ENCODE measurements at places on chromosomes 13 and 19. TPM values are rescaled to one million over a fixed set of nuclear protein-coding genes. Genes with fewer than 3 reads are reported as not detected.

The AKAP8 gene
- total RNA-seq, result 17.5 TPM

The EDDM13 gene
- not detected for total RNA-seq

The MED29 gene
- total RNA-seq, result 20.9 TPM

The INSL3 gene
- total RNA-seq, result not detected

The LILRB3 gene
- total RNA-seq, result not detected

The ZNF835 gene
- not detected for total RNA-seq

The ZNF701 gene
- 6.3 TPM for total RNA-seq

The SACS gene
- total RNA-seq, result 36.2 TPM

GRCh38 chr19:45125975-45126493 is 33.1 kb downstream of the PPP1R37 start:
- peak; percentile 35 for DNase-seq

- DNase-seq, result peak; percentile 87
Observed at GRCh38 chr19:12156223-12157058, at the start of gene ZNF625. Gene ZNF625 (minus strand): TSS chr19:12156734. CDS start chr19:12156558, 176 bp downstream.

GRCh38 chr19:530134-531008 is 1.2 kb upstream of the CDC34 start:
- DNase-seq, result no peak

DNA sequence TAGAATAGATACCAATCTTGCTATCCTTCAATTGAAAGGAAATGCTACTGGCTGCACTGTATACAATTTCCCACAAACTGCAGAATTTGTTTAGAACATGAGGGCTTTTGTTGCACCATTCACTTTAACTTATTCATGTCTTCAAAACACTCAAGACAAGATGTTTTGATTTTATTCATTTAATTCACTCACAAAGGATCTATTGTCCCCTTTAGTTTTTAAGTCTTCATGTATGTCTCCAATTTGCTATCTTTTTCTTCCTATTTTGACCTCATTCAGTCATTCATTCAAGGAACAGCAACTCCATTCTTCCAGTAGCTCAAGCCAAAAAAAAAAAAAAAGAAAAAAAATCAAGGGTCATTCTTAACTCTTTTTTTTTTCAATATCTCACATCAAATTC is 130.6 kb upstream of the SOX21 start:
- no peak for DNase-seq

DNA sequence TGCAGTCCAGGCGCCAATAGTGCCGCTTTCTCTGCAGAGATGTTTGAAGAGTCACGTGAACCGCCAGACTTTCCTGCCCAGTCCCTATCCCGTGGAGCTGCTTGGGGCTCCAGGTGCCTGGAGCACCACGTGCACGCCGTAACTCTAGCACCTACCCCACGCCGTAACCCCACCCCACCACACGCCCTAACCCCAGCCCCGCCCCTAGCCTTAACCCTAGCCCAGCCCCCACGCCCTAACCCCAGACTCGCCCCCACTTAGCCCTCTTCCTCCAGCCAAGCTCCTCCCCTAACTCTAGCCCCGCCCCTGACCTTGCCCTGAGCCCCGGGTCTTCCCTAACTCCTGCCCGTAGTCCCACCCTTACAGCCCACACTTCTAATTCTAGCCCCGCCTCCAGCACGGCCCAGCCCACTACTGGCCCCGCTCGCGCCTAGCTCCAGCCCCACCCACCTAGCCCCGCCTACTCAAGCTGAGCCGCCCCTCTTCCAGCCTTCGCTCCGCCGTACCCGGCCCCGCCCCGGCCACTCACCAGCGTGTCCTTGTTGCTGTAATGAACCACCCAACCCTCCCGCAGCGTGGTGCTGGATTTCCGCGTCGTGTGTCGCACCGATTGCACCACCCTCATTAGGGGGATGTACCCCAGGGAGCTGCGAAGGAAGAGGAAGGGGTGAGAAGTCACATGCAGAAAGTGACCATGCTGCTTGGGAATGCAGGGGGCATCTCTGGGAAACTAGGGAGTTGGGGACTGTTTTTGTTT is 19.5 kb downstream of the PRKD2 start:
- no peak for DNase-seq

DNA sequence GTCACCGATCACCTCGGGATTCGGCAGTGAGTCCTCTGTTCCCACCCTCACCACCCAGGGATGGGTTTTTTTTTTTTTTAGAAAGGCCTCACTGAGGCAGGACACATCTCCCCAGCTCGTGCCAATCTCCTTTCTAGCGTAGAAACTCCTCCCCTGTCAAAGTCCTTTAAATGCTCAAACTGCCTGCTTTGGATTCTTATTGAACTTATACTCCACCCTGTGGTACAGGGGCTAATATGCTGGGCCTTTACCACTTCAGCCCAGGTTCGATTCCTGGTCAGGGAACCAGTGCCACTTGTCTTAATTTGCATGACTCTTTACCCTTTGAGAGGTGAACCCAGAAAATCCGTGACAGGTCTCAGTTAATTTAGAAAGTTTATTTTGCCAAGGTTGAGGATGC is 8.3 kb upstream of the ZNF14 start:
- no peak for DNase-seq

DNA sequence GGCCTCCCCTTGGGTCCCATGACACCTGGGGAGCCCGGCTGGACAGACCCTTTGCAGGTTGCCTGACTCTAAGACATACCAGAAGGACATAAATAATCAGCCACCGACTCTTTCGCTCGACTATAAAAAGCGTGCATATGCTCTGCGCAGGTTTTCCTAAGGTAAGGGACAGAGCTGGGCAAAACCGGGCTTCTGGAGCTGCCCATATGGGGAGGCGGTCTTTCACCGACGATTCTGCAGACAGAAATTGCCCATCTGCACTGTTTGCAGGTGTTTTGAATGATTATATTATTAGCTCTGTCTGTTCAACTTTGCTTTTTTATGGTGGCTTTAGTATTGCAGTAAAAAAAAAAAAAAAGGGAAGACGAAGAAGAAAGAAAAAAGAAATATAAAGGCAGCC is 347.2 kb downstream of the TSHZ3 start:
- no peak for DNase-seq

- no peak for DNase-seq
Observed at GRCh38 chr13:23767838-23768237, 121.4 kb downstream of the MIPEP start.

- no peak for DNase-seq
Observed at GRCh38 chr13:111119966-111120365, 4.9 kb downstream of the ARHGEF7 start.

GRCh38 chr13:81320516-81320915 is 979.6 kb upstream of the SPRY2 start:
- no peak for DNase-seq

- DNase-seq, result no peak
Observed at GRCh38 chr13:44504116-44504515, 72.0 kb downstream of the TSC22D1 start.

- no peak for DNase-seq
Observed at GRCh38 chr19:14835011-14835410, at the start of the genes OR7A5 and OR7C1. Gene OR7A5 (minus strand): TSS chr19:14835185. CDS start chr19:14828241, 6,944 bp downstream. Gene OR7C1 (minus strand): TSS chr19:14835185. CDS start chr19:14800136, 35,049 bp downstream.

DNA sequence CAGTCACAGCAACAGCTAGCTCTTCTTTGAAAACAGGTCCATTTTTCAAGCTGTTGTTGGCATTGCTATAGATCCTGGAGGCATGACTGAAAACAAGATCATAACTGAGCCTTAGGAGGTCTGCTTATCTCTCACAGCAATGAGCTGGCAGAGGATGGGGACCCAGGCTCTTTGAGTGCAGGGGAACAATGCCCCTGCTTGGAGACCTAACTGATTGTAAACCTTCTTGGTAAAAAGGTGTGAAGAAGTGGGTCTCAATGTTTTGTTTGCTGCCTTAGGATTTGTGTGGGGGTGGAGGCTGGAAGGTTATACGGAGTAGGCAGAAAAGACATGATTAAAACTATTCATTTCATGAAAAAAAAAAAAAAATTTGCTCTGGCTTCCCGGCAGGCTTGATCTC is 94.6 kb downstream of the EFNB2 start:
- DNase-seq, result no peak

DNA sequence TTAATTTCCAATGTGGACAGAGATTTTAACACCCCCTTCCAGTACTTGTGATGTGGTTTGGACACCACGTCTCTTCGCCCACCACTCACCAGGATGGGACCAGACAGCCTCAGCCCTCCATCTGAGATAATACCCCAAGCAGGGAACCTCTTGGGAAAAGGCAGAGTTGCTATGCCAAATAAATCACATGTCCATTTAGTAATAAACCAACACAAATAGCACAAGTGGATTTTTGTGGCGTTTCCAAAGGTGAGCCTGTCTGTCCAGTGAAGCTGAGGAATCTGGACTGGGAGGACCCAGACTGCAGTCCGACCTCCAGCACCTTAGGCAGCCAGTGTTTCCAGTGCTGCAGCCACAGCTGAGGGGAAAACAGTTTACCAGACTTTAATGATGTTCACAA is 34.1 kb upstream of the GAS6 start:
- DNase-seq, result no peak

GRCh38 chr19:5545984-5546383 is 21.8 kb downstream of the TINCR start:
- no peak for DNase-seq

- no peak for DNase-seq
Observed at GRCh38 chr13:41565846-41566245, 108.5 kb downstream of the RGCC start.

- peak; percentile 80 for DNase-seq
Observed at GRCh38 chr19:48445256-48445605, 552 bp upstream of the GRWD1 start.

- DNase-seq, result no peak
Observed at GRCh38 chr13:46516599-46517338, 36.2 kb upstream of the LRCH1 start.

GRCh38 chr13:91273675-91274074 is 73.8 kb upstream of the MIR17HG start:
- DNase-seq, result no peak

DNA sequence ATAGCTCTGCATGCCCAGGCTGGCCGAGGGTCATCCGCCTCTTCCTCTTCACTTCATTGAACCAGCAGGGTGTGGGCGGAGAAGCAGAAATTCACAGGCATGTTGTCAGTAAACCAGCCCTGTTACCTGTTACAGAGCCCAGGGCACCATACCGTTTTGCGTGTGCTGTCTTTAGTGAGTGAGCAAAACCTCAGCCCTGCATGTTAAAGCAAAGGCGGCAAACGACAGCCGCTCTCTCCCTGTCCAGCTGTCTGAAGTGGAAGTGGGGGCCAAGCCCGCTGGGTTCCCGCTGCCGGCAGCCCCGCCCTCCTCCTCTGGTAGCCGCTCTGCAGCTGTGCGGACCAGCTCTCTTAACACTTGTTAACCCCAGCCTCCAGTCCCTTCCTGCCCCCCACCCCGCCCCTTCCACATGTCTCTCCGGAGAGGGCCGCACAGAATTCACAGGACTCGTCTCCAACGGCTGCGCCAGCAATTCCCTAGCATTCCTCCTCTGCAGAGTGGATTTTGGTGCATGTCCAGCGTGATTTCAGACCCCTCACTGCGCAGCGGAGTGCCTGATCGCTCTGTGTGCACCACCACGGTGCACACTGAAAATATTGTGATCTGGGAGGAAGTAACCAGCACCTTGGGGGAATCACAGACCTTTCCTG is 12.7 kb downstream of the KLHL26 start:
- no peak for DNase-seq

Data from A172 (cell line).